ENCODE measurements at places on chromosomes 5 and 9. TPM values are rescaled to one million over a fixed set of nuclear protein-coding genes. Genes with fewer than 3 reads are reported as not detected.

GRCh38 chr5:149837680-149838269, 106.8 kb downstream of the PDE6A start:
- peaks cover 13% of the 10 kb centered on the region for H3K4me1 ChIP-seq
- DNase-seq = peak; percentile 88
- no peaks in the 10 kb centered on the region for H3K27me3 ChIP-seq
- H3K4me3 ChIP-seq = no peak overlapping the region
- no peak overlapping the region for H3K27ac ChIP-seq

The AGXT2 gene
- total RNA-seq = not detected

The PPP3R2 gene
- total RNA-seq = not detected

DNA sequence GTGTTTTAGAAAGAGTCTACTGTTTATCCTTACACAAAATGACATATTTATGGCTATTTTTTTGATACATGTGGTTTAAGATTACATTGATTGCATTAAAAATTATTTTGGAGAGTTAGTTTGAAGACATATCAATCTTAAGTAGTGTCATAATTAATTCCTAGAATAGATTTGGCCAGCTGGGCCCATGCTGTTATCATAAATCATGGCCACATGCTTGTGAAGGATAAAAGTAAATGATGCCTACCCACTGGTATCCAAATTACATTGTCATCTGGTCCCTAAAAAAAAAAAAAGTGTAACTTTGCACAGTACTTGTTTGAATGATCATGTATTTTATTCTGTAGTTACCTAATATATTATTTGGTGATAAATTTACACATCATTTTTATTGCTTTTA, 96.9 kb downstream of the PARP8 start:
- peaks cover 12% of the 10 kb centered on the region for H3K4me1 ChIP-seq
- H3K4me3 ChIP-seq = no peak overlapping the region
- H3K27me3 ChIP-seq = no peaks in the 10 kb centered on the region
- peak overlapping the region; percentile 44 for H3K27ac ChIP-seq
- DNase-seq = no peak

GRCh38 chr9:14924230-14925219, 14.3 kb upstream of the FREM1 start:
- H3K36me3 ChIP-seq = no peaks in the 10 kb centered on the region
- DNase-seq = no peak
- H3K27ac ChIP-seq = no peak overlapping the region
- H3K4me3 ChIP-seq = no peak overlapping the region
- H3K4me1 ChIP-seq = peaks cover 3% of the 10 kb centered on the region

The MARVELD2 gene
- 13.7 TPM for total RNA-seq

- H3K27me3 ChIP-seq = no peaks in the 10 kb centered on the region
- H3K36me3 ChIP-seq = no peaks in the 10 kb centered on the region
- DNase-seq = no peak
- no peak overlapping the region for H3K27ac ChIP-seq
Measured at GRCh38 chr5:72364171-72364570, 44.0 kb downstream of the PTCD2 start.
